ENCODE measurements at places on chromosomes 7 and 10. TPM values are rescaled to one million over a fixed set of nuclear protein-coding genes. Genes with fewer than 3 reads are reported as not detected.

GRCh38 chr7:36690514-36691187 lies 33.6 kb downstream of the AOAH start:
- no peaks in the 10 kb centered on the region for H3K36me3 ChIP-seq
- no peak overlapping the region for H3K27ac ChIP-seq
- H3K4me3 ChIP-seq: no peak overlapping the region
- DNase-seq: no peak
- no peaks in the 10 kb centered on the region for H3K4me1 ChIP-seq
- no peaks in the 10 kb centered on the region for H3K27me3 ChIP-seq

LIPF gene
- not detected for total RNA-seq

GRCh38 chr10:101285519-101286070 lies 56.3 kb upstream of the LBX1 start:
- no peaks in the 10 kb centered on the region for H3K4me1 ChIP-seq
- H3K27ac ChIP-seq: no peak overlapping the region
- H3K36me3 ChIP-seq: no peaks in the 10 kb centered on the region
- H3K27me3 ChIP-seq: peaks cover 51% of the 10 kb centered on the region
- DNase-seq: no peak
- no peak overlapping the region for H3K4me3 ChIP-seq

GRCh38 chr7:63925626-63926460 lies 72.8 kb upstream of the ZNF722 start:
- no peaks in the 10 kb centered on the region for H3K4me1 ChIP-seq
- H3K36me3 ChIP-seq: no peaks in the 10 kb centered on the region
- H3K27ac ChIP-seq: no peak overlapping the region
- H3K27me3 ChIP-seq: no peaks in the 10 kb centered on the region
- no peak overlapping the region for H3K4me3 ChIP-seq

GRCh38 chr10:86411281-86411841 lies 44.8 kb upstream of the GRID1 start:
- H3K27me3 ChIP-seq: no peaks in the 10 kb centered on the region
- no peaks in the 10 kb centered on the region for H3K36me3 ChIP-seq

DNA sequence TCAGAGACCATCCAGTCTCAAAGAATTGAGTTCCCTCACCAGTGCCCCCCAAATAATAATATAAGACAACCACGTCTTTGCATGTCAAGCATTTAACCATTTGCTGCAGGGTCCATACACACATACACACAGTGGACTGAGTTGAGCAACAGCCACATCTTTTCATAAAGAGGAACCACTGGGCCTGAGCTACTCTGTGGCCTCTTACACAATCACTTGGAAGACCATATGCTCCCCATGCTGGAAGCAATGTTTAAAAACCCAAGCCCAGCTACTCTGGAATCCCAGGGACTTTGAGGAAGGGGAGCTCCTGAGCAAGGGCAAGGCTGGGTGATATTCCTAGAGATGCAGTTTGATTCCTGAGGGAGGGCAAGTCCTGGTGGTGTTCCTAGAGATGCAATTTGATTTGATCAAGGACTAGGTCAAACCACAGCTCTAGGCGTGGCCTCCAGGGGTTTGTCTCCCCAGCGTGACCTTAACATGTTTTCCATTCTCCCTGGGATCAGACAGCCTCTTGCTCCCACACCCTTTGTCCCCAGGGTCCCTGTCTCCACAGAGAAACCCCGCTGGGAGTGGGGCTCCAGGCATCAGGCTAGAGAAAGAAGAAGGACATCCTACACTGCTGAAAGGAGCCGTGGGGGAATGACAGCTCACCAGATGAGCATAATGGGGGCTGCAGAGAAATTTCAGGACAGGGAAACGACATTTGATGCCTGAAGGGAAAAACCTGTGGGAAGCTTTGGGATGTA lies 376.2 kb upstream of the MGMT start:
- no peaks in the 10 kb centered on the region for H3K36me3 ChIP-seq
- no peak for DNase-seq
- H3K27me3 ChIP-seq: no peaks in the 10 kb centered on the region
- H3K4me1 ChIP-seq: no peaks in the 10 kb centered on the region
- H3K4me3 ChIP-seq: no peak overlapping the region
- H3K27ac ChIP-seq: no peak overlapping the region

PAX4 gene
- not detected for total RNA-seq

CLDN3 gene
- total RNA-seq: not detected
